Vagina (tissue), 2 donors: ENCODE measurements at places on chromosomes 4 and X. TPM values are rescaled to one million over a fixed set of nuclear protein-coding genes. Genes with fewer than 3 reads are reported as not detected.

GRCh38 chrX:20718592-20719380 lies 452.1 kb upstream of the RPS6KA3 start:
- no peak for DNase-seq

CENPVL1 gene
- not detected for total RNA-seq

DNA sequence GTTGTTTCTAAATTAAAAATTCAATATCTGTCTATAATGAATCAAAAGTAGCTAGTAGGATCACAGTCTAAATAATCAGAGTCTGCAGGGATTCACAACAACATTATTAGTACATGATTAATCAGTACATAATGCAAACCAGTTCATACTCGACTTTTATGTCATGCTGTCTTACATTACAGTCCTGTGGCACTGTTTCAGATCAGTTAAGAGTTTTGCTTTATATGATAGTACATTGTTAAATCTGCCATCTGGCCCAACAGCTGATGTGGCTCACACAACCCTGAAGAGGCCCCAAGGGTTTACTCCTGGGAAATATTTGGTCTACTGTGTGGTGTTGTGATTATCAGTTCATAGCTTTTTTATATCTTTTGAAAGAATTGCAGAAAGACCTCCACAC lies 247.1 kb upstream of the ETNPPL start:
- DNase-seq = no peak

- no peak for DNase-seq
These were observed 188.4 kb upstream of the RPL34 start for GRCh38 chr4:108431986-108432385.

GRCh38 chr4:76476571-76476970 lies 41.5 kb downstream of the SHROOM3 start:
- DNase-seq = no peak

GRCh38 chrX:69615779-69616456 lies at the start of gene EDA:
EDA (plus strand) TSS chrX:69616113.
- DNase-seq = no peak

- DNase-seq = no peak
These were observed 25.5 kb upstream of the FHL1 start for GRCh38 chrX:136121788-136122187.

PDE6B gene
- total RNA-seq = 4.2 TPM

P2RY4 gene
- total RNA-seq = not detected

MECP2 gene
- 38.5 TPM for total RNA-seq

CLCN4 gene
- 1.2 TPM for total RNA-seq

GRCh38 chr4:5780831-5781480 lies 70.0 kb downstream of the EVC start:
- no peak for DNase-seq
